ENCODE measurements at places on chromosomes 5 and 9.

GRCh38 chr5:14569948-14570691 is 11.5 kb upstream of the OTULINL start:
- DNase-seq = no peak

DNA sequence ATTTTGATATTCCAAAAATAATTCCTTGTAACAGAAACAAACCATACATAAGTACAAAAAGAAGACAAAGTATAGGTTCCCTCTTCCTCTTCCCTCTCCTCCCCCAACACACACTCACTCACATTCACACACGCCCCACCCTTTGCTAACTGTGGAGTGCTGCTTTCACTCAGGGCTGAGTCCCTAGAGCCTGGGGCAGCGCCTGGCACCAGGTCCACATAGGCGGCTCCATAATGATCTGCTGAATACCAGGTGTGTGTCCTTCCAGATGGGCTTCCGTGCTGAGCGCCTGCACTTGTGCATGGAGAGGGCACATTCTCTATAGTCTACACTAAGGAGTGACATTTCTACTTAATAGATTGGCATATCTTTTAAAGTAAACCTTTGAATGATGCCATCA is 3.7 kb downstream of the SEMA4D start:
- DNase-seq = no peak

GRCh38 chr9:121559183-121559582 is 59.5 kb upstream of the GGTA1 start:
- DNase-seq = no peak

DNA sequence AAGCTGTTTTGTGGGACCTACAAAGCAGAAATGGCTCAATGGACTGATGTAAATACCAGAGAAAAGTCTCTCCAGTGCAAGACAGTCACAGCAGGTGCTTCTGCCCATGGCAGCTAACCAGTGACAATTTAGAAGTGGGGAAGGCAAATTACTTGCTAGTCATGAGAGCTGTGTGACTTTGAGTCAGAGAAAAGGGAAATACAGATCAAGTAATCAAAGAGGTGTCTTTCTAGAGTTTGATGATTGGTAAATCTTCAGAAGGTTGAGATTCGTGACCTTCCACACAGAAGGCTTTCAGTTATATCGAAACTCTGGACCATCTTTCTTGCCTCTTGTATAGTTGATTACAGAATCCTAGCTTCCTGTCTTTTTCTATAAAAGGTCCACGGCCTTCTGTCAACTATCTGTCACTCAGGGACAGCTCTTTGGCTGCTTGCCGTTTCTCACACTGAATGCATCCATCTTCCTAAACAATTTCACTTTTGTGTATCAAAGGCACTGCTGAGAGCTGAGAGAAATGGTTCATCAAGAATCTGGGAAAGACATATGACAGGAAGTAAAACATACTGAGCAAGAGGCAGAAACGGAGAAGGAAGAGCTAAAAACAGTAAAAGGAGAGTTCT is 993.9 kb upstream of the ACO1 start:
- DNase-seq = no peak

GRCh38 chr5:172207511-172207910 is 13.5 kb downstream of the EFCAB9 start:
- no peak for DNase-seq

GRCh38 chr9:101536938-101537337 is 3.3 kb downstream of the RNF20 start:
- no peak for DNase-seq

DNA sequence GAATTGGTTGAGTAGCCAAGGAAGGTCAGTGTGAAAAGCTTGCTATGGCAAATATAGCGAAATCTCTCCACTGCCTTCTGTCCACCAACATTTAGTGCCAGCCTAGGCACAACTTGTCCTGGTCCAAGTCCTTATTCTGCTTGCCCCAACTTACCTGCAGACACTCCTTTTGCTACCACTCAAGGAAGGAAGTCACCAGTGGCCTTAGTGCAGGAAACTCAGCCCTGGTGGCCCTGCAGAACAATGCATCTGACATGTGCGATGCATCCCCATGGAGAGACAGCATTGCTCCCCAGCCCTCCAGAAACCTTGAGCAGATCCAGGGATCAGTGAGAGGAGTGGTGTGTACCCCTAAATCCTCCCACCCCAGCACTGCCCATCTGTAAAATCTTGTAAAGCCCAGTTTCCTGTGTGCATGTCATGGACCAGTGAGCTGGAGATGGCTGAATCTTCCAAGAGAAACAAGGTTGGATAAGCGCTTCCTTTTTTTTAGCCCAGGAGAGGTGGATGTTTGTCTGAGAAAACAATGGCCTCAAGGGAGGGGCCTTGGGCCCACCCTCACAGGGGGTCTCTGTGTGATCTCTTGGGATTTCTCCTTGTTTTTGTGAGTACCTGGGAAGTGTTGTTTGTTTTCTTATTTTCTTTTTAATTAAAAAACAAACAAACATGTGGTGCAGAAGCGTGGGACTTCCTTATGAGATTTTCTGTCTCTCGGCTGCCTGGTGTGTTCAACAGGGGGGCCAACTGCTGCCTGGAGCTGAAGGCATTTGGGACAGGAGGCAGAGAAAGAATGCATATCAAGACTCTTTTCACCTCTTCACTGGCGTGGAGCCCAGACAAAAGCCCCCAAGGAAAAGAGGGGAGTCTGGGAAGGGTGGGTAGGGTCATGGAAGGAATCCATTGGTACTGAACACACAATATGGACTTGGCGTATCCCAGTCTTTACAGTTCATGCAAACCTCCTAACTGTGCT is 3.6 kb downstream of the FOXI1 start:
- DNase-seq = no peak

DNA sequence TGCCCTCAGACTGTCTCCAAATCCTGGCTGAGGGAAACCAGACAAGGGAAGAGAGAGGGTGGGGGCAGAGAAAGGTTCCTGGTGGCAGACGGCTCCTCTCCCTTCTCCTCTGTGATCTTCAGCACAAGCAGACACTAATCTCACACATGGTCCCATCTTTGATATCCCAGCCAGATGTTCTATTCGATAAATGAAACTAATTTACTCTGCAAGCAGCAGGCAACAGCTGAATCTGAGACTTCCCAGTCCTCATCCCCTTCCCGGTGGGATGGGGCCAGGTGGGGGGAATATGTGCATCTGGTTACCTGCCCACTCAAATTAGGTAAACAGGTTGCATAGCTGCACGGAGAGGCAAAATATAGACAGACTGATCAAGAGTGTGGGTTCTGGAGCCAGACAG is 208.9 kb upstream of the PANK3 start:
- peak; percentile 27 for DNase-seq

DNA sequence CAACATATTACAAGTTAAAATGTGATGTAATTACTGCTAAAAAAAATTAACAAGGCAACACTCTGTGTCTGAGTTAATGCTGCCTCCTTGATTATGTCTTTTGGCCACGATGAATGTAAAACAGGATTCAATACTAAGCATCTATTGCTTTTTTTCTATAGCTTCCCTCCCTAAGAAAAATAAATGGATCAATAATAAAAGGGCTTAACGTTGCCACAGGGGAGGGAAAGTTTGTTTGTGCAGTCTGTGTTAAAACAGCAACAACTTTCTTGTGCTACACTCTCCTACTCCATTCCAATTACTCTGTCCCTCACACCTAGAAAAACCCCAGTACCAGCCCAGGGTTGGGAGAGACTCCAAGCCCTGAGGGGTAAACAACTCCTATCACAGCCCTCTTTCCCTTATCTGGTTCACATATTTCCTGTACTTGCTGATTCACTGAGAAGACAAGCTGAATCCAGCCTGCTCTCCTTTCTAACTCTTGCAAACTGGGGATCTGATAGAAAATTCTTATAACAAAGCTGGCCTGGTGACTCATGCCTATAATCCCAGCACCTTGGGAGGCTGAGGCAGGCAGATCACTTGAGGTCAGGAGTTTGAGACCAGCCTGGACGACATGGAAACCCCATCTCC is 44.8 kb downstream of the PTPN3 start:
- DNase-seq = no peak

DNA sequence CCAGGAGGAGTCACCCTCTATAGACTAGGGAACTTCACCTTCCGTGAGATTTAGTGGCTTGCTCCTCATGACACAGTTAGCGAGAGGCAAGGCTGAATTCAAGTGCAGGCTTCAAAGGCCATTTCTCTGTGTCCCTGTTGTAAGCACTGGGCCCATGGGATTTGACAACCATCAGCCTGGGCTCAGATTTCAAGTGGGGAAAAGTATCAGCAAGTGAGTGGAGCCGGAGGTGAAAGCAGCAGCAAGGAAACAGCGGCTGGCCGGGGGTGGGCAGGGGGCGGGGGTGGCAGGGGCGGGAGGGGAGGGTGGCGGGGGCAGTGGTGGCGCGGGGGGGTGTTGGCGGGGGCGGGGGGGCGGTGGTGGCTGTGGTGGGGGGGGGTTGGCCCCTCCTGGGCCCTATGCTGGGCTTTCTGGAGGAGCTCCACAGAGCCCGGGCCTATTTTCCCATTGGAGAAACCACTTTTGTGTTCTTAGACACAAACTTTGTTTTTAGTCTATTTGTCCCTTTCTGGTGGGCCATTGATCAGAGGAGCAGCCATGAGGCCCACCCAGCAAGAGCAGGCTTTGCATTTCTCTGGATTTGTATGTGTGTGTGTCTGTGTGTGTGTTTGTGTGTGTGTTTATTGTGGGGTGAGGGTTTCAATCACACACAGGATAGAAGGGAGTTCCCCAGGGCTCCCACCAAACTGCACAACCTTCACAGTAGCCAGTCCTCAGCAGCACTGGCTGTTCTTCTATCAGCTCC is 165.4 kb upstream of the RAI14 start:
- peak; percentile 95 for DNase-seq

GRCh38 chr9:138073808-138074207 is 196.2 kb downstream of the CACNA1B start:
- DNase-seq = no peak

GRCh38 chr5:29899583-29899982 is 1293.9 kb upstream of the CDH6 start:
- no peak for DNase-seq

GRCh38 chr5:180988592-180988991 is at the start of gene BTNL3:
BTNL3 (plus strand) TSS chr5:180988846; CDS start chr5:180989029, 183 bp downstream.
- DNase-seq = no peak

- DNase-seq = no peak
Observed at GRCh38 chr5:90909940-90910339, 351.3 kb downstream of the ADGRV1 start.

GRCh38 chr5:32462618-32463017 is 18.1 kb upstream of the ZFR start:
- no peak for DNase-seq

DNA sequence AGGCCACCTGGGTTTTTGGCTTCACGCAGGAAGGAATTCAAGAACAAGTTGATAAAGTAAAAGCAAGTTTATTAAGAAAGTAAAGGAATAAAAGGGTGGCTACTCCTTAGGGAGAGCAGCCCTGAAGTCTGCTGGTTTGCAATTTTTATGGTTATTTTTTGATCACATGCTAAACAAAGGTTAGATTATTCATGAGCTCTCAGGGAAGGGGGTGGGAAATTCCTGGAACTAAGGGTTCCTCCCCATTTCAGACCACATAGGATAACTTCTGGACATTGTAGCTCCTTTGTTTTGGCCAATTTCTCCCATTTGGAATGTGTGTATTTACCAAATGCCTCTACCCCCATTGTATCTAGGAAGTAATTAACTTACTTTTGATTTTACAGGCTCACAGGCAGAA is 63.9 kb upstream of the SYK start:
- DNase-seq = no peak

- DNase-seq = no peak
Observed at GRCh38 chr9:133683586-133684120, 47.5 kb downstream of the DBH start.

DNA sequence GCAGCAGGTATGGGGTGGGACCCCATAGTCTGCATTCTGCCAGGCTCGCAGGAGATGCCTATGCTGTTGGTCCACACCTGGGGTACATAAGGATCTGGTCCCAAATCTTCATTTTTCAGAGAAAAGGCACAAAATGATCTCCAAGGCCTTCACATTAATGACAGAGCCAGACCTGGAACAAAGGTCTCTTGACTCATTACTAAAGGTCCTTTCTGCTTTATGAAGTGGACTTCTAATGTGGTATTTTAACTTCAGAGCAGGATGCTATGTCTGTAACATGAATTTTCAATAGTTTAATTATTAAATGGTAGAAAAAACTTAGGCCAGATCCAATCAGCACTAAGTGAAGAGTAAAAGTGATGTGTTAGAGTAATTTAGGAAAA is 38.0 kb downstream of the DMGDH start:
- DNase-seq = no peak

DNA sequence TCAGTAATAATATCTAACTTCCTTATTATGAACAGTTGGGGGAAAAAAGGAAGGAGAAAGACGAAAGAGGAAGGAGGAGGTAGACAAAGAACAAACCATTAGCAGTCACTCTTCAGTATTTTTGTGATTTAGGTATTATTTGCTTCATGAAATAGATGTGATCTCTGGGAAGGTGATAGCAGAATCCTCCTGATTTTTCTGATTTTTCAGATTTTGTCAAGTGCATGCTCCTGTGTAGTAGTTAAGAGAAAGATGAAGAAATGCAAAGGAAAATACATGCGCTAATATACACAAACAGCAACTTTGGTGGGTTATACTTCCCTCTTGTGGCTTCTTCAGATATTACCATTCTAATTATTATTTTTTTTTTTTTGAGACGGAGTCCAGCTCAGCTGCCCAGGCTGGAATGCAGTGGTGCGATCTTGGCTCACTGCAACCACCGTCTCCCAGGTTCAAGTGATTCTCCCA is 31.6 kb downstream of the LMNB1 start:
- DNase-seq = no peak

DNA sequence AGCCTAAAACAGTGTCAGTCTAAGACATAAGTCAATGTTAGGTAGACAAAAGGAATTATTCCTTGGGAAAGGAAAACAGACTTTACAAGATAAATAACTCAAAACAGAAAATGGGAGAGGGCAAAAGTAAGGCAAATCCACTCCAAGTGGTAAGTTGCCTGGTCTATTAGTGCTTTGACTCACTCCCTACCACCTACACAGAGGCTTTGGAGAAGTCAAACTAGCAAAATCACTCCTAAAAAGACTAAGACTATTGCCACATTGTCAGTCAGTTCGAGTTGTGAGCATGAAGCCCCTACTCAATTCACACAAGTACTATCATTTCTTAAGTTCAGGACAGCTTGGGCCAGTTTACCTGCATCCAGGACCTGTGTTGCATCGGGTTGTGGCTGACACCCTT is 5.2 kb upstream of the ZBTB6 start:
- no peak for DNase-seq

DNA sequence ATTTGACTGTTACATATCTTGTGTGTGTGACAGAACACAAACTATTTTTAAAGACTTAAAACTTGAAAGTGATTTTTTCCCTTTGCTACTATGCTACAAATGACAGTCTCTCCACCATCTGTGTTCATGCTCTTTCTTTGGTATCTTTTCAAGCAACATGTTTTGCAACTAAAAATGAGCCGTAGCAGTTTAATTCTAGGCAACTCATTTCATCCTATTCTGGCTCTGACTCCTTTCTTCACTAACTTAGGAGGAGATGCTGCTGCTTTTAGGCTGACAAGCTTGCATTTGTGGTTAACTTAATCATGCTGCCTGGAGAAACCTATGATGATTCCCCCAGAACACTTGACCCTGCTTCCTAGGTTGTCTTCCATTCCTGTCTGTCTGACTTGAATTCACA is 100.6 kb downstream of the HACD4 start:
- no peak for DNase-seq

- no peak for DNase-seq
Observed at GRCh38 chr5:59782856-59783255, 110.7 kb downstream of the PDE4D start.
